Astrocyte (in vitro differentiated cells and primary cell): ENCODE measurements at places on chromosomes 7 and 10. TPM values are rescaled to one million over a fixed set of nuclear protein-coding genes. Genes with fewer than 3 reads are reported as not detected.

Gene IDI2
- not detected in 2 replicates for total RNA-seq

Gene CPN1
- total RNA-seq = not detected in 2 replicates

Gene DPYSL4
- total RNA-seq = 25.8 and 26.1 TPM in 2 replicates

Gene TMEM139
- total RNA-seq = 0.20 TPM in 1 of 2 replicates, not detected in the other

Gene GNAI1
- total RNA-seq = 32.9 and 35.5 TPM in 2 replicates

Gene NEUROG3
- total RNA-seq = not detected in 2 replicates

Gene ADGRA1
- not detected in 2 replicates for total RNA-seq

Gene ZMIZ1
- 45.5 and 49.7 TPM in 2 replicates for total RNA-seq

Gene NEBL
- total RNA-seq = 3.7 and 6.0 TPM in 2 replicates

Gene FAM24B
- 1.9 and 2.6 TPM in 2 replicates for total RNA-seq

Gene GSAP
- total RNA-seq = 2.7 and 4.1 TPM in 2 replicates

Gene OR6V1
- not detected in 2 replicates for total RNA-seq

Gene KLF14
- total RNA-seq = 0.07 TPM in 1 of 2 replicates, not detected in the other

Gene RPS24
- 1,230 and 1,331 TPM in 2 replicates for total RNA-seq

Gene OPALIN
- not detected in 2 replicates for total RNA-seq

Gene STEAP1
- 5.0 and 6.2 TPM in 2 replicates for total RNA-seq

Gene PHF14
- 28.8 and 31.7 TPM in 2 replicates for total RNA-seq

Gene ZP3
- total RNA-seq = 1.4 and 2.6 TPM in 2 replicates

Gene ENTPD1
- total RNA-seq = 0.77 and 0.95 TPM in 2 replicates

Gene SPDYE8
- total RNA-seq = not detected in 2 replicates

Gene HYAL4
- not detected in 2 replicates for total RNA-seq

Gene FAM25G
- total RNA-seq = not detected in 2 replicates

Gene GARIN1A
- total RNA-seq = 2.7 and 5.9 TPM in 2 replicates

Gene BMPR1A
- 52.2 and 52.7 TPM in 2 replicates for total RNA-seq

Gene TPK1
- 2.2 and 2.7 TPM in 2 replicates for total RNA-seq

Gene MDFIC
- total RNA-seq = 17.7 and 20.3 TPM in 2 replicates

Gene RAB19
- 0.50 TPM in 1 of 2 replicates, not detected in the other for total RNA-seq

Gene KCNH2
- total RNA-seq = 4.5 and 4.6 TPM in 2 replicates

Gene SUPV3L1
- total RNA-seq = 31.8 and 34.4 TPM in 2 replicates

Gene SYCE1
- total RNA-seq = 0.23 TPM in 1 of 2 replicates, not detected in the other

Gene CALN1
- not detected in 2 replicates for total RNA-seq

Gene KCP
- total RNA-seq = 0.20 and 0.41 TPM in 2 replicates

Gene SLIT1
- total RNA-seq = 0.23 TPM in 1 of 2 replicates, not detected in the other

Gene SSC4D
- 6.0 and 7.4 TPM in 2 replicates for total RNA-seq

Gene TAS2R5
- total RNA-seq = 1.3 and 1.5 TPM in 2 replicates

Gene PRRT4
- 0.62 and 0.93 TPM in 2 replicates for total RNA-seq

Gene HOXA9
- total RNA-seq = not detected in 2 replicates

Gene VSTM4
- total RNA-seq = 1.1 and 1.8 TPM in 2 replicates

Gene TSPAN33
- total RNA-seq = 6.5 and 6.8 TPM in 2 replicates

Gene NEURL1
- total RNA-seq = 1.4 and 1.5 TPM in 2 replicates

Gene EBF3
- total RNA-seq = 0.07 and 0.14 TPM in 2 replicates

Gene MALRD1
- total RNA-seq = 0.24 and 0.45 TPM in 2 replicates

Gene TMEM120A
- total RNA-seq = 32.3 and 34.2 TPM in 2 replicates

Gene UCMA
- total RNA-seq = not detected in 2 replicates

Gene POLL
- total RNA-seq = 27.8 and 28.6 TPM in 2 replicates

Gene PILRA
- 2.3 and 3.0 TPM in 2 replicates for total RNA-seq

Gene EPO
- not detected in 2 replicates for total RNA-seq

Gene HACD1
- total RNA-seq = 81.6 and 87.7 TPM in 2 replicates

Gene HHEX
- total RNA-seq = not detected in 2 replicates

Gene ELOVL3
- total RNA-seq = 0.48 and 0.62 TPM in 2 replicates

Gene C10orf62
- total RNA-seq = not detected in 2 replicates
